ENCODE measurements at places on chromosomes 2 and 18.
A peak's percentile ranks its signal among the peaks of the same experiment; 100 is the strongest.

DNA sequence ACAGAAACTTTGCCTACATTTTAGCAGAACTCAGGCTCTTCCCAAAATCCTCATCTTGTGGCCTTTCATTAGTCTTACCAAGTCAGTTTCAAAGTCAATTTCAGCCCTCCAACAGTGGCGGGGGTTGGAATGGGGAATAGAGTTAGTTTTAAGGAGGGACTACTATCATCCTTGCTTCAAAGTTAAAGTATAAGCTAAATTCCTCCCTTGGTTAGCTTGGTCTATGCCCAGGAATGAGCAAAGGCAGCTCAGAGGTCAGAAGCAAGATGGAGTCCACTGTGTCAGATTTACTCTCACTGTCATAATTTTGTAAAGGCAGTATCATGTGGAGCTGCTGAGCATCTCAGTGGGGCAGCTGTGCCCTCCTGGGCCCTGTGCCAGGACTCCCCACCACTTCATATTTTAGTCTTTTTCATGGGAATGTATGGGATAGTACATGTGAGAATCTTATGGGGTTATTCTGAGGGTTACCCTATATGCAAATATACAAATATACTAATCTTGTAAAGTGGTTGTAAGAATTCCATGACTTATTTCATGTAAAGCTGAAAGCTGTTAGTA, 145.2 kb upstream of the MMADHC start:
- no peak for DNase-seq

DNA sequence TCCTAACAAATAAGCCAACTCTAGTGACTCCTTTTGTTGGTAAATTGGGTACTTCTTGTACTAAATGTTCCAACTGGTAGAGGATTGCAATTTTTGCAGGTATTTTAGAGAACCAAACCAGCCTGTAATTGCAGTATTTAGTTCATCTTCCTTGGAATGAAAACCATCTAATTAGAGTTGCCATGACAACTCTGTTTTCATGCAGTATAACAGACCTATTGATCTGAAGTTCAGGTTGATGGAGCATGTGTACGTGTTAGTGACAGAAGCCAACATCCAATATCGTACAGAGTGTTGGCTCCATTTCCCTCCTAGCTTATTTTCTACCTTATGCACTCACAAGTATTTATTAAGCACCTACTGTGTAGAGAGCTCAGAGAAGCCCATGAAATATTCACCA, 176.3 kb upstream of the FOSL2 start:
- no peak for DNase-seq

GRCh38 chr2:25286025-25286400, 55.7 kb downstream of the DNMT3A start:
- no peak for DNase-seq

GRCh38 chr2:68429311-68429826, 37.7 kb downstream of the FBXO48 start:
- no peak for DNase-seq

GRCh38 chr2:240714747-240715725, 23.4 kb downstream of the AQP12A start:
- DNase-seq, result no peak

- DNase-seq, result no peak
Observed at GRCh38 chr2:71492112-71492511, 38.8 kb downstream of the DYSF start.

GRCh38 chr2:54422072-54422581, 34.0 kb upstream of the SPTBN1 start:
- DNase-seq, result no peak

- no peak for DNase-seq
Observed at GRCh38 chr2:168433527-168433926, 22.5 kb upstream of the CERS6 start.

DNA sequence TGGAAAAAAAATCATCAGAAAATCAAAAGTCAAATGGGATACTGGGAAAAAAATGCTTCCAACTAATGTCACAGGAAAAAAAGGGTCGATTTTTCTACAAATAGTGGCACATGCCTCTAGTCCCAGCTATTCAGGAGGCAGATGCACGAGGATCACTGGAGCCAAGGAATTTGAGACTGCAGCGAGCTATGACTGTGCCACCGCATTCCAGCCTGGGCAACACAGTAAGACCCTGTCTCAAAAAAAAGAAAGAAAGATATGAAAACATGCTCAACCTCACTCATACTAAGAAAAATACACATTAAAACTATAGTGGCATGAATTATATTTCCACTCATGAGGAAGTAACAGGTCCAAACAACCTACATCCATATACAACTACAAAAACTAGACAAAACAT, 17.9 kb downstream of the MEMO1 start:
- DNase-seq, result no peak

- DNase-seq, result no peak
Observed at GRCh38 chr2:173966274-173967098, 1.3 kb upstream of the SP3 start.

DNA sequence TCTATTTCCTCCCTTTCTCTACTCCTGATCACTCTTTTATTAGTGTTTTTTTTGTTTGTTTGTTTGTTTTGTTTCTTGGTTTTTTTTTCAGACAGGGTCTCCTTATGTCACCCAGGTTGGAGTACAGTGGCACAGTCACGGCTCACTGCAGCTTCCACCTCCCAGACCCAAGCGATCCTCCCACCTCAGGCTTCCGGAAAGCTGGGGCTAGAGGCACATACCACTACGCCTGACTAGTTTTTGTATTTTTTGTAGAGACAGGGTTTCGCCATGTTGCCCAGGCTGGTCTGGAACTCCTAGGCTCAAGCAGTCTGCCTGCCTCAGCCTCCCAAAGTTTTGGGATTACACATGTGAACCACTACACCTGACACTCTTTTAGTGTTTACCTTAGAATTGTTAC, 122.3 kb downstream of the ATL2 start:
- DNase-seq, result no peak

DNA sequence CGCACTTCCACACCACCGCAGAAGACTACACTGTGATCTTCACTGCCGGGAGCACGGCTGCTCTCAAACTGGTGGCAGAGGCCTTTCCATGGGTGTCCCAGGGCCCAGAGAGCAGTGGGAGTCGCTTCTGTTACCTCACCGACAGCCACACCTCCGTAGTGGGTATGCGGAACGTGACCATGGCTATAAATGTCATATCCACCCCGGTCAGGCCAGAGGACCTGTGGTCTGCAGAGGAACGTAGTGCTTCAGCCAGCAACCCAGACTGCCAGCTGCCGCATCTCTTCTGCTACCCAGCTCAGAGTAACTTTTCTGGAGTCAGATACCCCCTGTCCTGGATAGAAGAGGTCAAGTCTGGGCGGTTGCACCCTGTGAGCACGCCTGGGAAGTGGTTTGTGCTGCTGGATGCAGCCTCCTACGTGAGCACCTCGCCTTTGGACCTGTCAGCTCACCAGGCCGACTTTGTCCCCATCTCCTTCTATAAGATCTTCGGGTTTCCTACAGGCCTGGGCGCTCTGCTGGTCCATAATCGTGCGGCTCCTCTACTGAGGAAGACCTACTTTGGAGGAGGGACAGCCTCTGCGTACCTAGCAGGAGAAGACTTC, 12.5 kb downstream of the MOCOS start:
- no peak for DNase-seq

DNA sequence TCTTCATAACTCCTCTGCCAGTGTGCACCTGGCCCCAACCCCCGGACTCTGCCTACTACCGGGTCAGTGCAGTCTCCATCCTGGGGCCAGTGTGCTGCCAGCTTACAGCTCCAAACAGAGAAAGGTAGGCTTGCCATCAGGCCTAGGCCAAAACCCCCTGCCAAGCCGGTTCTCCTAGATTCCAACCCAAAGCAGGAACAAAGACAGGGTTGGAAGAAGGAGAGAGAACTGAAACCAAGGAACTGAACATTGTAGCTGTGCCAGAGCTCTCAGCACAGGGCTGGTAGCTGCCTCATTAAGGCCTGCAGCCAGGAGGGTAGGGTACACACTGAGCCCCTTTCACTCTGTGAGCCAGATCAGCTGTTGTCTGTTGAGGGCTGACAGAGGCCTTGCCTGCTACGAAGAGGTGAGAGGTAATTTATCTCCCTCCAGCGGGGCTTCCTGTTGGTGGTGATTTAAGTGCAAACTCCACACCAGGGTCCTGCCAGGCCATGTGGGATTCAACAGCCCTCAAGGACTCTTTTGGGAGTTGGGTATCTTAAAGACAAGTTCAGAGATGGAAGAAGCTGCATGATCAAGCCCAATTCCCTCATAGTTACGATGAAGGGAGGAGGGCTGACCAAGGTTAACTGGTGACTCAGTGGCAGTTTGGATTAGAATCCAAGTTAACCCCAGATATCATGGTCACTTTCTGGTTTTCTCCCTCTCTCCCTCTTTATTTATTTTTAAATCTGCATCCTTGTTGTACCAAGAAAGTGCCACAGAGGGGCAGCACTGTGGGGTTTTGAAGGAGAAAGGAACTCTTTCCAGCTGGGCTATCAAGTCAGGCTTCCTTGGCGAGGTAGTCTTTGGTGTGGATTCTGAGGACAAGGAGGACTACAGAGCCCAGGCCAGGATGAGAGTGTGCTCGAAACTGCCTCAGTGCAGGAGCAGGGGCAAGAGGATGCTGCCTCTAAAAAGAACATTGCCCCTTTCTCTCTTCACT, 48.1 kb downstream of the CYRIA start:
- no peak for DNase-seq

GRCh38 chr2:162475661-162476060, 131.7 kb downstream of the GCA start:
- no peak for DNase-seq

GRCh38 chr2:53633441-53633840, 134.2 kb upstream of the CHAC2 start:
- no peak for DNase-seq

DNA sequence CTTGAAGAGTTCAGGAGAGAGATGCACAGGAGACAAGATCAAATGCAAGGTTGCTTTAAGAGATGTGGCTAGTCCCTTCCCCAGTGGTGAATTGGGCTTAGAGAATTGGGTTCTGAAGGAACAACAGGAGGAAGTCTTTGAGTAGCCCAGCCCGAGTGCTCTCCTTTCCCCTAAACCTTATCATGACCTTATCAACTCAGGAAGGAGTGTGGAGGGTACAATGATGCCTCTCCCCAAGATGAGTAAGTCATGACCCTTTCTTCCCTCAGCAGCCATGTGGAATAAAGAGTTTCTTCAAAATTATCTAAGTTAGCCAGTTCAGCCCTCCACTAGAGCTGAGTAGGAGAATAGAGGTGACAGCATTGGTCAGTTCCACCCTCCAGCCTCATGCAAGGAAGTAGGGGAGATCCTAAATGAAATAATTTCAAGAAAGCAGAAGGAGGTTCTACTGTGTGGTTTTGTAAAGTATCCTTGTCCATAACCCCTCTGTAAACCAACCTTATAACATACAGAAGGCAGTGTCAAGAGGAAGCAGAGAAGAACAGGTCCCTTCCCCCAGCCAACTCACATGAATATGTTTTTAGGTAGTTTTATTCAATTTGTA, 88.4 kb downstream of the ARHGAP15 start:
- DNase-seq, result no peak

GRCh38 chr18:54358495-54359040, 862 bp downstream of the C18orf54 start:
- DNase-seq, result no peak

- no peak for DNase-seq
Observed at GRCh38 chr2:120435671-120436459, 89.9 kb downstream of the INHBB start.

GRCh38 chr2:64943387-64944150, 45.6 kb upstream of the SLC1A4 start:
- DNase-seq, result no peak

GRCh38 chr18:37383036-37383785, 182.4 kb downstream of the CELF4 start:
- DNase-seq, result no peak

- DNase-seq, result peak; percentile 14
Observed at GRCh38 chr2:105873721-105874120, 129.0 kb downstream of the NCK2 start.

DNA sequence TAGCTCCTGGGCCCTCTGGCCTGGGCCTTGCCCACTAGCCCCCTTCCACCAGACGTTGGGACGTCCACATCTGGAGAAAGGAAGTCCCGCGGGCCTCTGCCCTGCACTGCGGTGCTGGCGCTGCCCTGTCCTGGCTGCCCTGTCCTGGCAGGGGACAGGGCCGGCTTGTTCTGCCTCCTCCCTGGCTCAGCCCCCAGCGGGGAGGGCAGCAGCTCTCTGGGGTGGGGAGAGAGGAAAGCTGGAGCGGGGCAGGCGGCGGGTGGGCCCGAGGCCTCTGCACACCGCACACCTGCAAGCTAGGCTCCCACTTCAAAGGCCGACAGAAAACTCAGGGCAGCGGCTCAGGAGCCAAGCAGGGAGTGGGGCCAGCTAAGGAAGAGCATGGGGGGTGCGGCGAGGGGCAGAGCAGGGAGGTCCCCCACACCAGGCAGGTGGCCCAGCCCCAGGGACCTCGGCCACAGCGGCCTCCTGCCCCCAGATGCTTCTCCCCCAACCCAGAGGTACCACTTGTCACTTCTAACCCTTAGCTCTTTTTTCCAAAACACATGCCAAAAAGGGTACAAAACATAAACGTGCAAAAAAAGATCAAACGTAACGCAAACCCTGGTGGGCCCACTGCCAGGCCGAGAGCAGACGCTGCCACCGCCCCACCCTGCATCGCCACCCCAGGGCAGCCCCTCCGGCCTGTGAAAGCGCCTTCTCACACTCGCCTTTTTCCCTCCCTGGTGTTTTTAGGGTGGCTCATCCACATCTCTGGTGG, 13.5 kb downstream of the SNED1 start:
- DNase-seq, result no peak

DNA sequence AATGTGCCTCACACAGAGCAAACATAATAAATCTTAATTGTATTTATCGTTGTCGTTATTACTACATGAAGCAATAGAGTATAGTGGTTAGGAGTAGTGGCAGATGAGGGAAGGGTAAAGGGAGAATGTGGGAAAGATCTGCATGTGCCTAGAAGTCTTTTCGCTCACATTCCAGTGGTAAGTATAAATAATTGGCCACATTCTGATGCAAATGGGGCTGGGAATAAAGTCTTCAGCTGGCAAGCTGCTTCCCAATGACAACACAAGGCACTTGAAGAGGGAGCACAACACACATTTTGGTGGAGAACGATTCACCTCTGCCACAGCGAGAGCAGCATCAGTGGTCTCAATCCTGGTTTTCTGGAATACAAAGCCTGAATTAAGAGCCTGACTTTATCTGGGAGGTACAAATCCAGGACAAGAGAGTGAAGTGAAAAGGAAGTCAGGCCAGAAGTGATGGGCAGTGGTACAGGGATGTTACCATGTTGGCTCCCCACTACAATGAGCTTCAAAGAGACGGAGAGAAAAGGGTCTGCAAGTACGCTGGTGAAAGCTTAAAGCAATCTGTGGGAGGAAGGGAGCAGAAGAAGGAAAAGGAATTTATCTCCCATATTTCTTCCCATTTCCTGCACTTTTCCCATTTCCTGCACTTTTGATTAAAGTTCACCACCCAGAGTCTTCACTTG, 112.3 kb downstream of the ARHGAP15 start:
- DNase-seq, result no peak

- DNase-seq, result no peak
Observed at GRCh38 chr2:128414946-128415778, 96.5 kb upstream of the HS6ST1 start.

DNA sequence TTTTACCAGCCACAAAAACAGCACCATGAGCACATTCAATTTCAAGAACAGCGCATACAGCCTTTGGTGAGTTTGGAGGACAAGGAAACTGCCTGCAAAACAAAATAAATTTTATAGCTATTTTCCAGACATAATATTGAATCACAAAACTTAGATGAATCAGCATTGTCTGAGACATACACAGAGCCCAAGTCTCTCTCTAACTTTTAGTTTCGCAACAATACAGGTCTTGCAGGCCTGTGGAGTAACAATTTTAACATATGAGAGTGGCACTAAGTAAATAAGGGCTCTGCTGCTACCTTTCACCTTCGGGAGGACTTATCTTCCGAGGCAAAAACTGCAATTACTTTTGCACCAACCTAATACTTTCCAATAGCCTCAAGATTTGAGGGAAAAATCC, 56.1 kb upstream of the PEX13 start:
- no peak for DNase-seq

All from stimulated activated CD8-positive, alpha-beta memory T cell treated with anti-CD3 and anti-CD28 coated beads, Interleukin-7, amount 100 ng/mL, for 1 hour (primary cell).